ENCODE measurements at places on chromosomes 6 and 20.
A peak's percentile ranks its signal among the peaks of the same experiment; 100 is the strongest.

DNA sequence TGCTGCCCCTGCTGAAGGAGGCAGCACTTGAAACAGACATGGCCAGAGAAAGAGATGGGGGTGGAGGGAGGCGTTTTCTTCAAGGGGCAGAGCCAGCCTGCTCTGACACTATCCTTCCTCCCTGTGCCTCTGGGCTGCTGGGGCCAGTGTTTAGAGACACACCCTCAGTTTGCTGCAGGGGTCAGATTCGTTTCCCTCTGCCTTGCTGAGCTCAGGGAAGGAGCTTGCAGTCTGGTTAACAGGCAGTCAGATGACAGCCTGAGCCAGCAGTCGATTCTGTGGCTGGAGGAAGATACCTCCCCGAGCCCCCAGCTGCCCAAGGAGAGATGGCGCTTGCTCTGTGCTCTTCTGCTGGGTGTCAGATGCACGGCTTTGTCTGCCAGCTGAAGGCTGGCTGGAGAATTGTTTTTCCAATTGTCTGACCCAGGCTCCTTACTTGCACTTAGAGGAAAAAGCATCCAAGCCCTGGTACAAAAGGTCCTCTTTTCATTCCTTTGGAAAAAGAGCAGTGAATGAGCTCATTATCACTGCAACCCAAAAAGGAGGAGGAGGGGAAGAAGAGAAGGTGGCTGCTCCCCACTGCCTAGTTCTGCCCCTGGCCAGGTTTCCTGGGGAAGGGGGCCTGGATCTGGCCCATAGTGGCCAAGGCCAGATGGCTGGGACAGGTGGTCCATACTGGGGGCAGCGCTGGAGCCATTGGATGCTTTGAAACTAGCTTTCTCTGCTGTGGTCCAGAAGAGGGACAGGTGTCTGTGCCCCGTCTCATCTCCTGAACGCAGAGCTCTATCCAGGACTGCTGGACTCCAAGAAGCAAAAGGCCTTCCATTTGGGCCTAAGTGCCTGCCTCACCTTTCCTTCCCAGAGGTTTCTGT lies 88.2 kb downstream of the TCP11 start:
- DNase-seq, result no peak

GRCh38 chr6:2547355-2547754 lies 203.4 kb downstream of the MYLK4 start:
- DNase-seq, result no peak

- DNase-seq, result no peak
These were observed 5.4 kb upstream of the MICA start for GRCh38 chr6:31397901-31398525.

DNA sequence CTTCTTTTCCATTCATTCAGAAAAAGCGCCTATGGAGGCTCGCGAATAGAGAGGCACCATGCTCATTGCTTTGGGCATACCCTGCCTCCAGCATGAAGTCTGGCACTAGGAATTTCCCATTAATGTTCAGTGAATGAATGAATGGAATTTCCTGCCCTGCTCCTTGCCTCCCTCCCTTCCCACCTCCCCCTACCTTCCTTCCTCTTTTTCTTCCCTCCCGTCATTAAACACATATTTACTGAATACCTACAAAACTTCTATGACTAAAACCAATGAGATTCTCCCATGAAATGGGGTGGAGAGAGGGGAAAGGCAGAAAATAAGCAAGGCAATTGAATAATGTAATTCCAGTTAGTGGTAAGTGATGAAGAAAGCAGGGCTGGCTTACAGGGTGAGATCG lies 213.8 kb upstream of the AGPAT4 start:
- DNase-seq, result no peak

DNA sequence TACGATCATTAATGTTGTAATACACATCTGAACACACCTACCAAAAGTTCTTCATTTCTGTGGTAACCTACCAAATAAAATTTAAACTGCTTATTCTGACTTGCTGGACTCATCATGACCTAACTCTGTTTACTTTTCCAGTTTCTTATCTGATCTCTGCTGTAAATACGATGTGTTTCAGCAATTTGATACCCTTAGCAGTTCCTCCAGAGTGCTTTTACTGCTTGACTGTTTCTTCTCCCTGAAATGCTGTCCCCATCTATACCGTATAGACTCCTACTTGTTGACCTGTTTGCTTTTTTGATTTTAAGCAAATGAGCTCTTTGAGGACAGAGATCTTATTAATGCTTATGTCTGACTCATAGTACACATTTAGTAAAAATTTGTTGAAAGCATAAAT lies 119.5 kb downstream of the SCAF8 start:
- DNase-seq, result no peak

DNA sequence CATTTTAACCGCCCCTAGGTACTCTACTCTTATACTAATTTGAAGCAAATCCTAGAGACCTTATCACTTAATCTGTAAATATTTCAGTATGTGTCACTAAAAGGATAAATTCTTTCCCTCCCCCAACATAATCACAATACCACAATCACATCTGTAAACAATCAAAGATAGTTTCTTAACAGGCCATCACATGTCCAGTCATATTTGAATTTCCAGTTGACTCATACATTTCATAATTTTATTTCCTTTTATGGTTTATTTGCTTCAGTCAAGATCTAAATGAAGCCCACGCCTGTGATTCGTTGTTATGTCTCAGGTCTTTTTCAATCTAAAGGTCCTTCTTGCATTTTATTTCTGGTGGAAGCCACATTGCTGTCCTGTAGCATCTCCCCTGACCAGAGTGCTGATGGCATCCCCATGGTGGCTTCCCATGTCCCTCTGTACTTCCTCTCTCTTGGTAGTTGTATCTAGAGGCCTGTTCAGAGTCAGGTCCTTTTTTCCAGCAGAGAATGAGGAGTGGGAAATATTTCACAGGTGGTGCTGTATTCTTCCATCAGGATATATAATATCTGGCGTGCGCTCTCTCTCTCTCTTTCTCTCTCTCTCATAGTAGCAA lies 128.6 kb upstream of the SLC22A23 start:
- DNase-seq, result no peak

GRCh38 chr6:26372308-26373144 lies 7.5 kb downstream of the BTN3A2 start:
- no peak for DNase-seq

DNA sequence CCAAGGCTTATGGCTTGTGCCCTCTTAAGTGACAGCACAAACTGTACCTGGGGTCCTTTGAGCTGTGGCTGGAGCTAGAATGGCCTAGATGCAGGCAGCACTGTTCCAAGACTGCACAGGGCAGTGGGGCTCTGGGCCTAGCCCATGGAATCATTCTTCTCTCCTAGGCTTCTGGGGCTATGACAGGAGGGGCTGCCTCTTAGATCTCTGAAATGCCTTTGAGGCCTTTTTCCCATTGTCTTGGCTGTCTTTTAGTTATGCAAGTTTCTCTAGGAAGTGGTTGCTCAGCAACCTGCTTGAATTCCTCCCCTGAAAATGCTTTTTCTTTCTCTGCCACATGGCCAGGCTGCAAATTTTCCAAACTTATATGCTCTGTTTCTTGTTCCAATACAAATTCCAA lies 183.4 kb downstream of the WDR27 start:
- DNase-seq, result no peak

GRCh38 chr6:9517806-9518205 lies 897.1 kb downstream of the TFAP2A start:
- no peak for DNase-seq

DNA sequence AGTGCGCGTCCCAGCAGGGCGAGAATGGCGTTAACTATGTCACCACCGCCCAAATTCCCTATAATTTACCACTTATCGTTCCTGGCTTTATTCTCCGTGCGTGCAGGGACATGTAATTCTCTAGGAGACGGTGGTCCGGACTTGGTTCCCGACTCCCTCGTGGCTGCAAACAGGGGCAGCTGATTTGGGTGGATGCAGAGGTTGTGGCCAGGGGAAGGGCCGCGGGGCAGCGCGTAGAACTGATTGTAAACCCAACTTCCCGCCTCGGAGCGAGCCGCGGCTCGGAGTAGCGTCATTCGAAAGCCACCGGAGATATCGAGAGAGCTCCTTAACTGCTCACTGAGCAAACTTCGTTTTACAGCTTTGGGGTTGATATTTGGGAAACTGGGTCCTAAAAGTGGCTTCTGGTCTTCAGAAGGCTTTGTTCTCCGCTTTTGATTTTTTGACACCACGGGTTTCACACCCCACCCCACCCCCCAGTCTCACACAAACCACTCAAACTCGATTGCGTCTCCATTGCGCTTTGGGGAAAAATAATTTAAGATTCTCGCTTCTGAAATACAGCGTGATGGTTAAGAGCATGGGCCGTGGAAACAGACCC lies 17.5 kb upstream of the ZSCAN9 start:
- DNase-seq, result no peak

GRCh38 chr6:108914235-108915022 lies 66.2 kb downstream of the ARMC2 start:
- DNase-seq, result peak; percentile 50

- no peak for DNase-seq
These were observed 4.9 kb upstream of the TOX2 start for GRCh38 chr20:43909720-43910119.

DNA sequence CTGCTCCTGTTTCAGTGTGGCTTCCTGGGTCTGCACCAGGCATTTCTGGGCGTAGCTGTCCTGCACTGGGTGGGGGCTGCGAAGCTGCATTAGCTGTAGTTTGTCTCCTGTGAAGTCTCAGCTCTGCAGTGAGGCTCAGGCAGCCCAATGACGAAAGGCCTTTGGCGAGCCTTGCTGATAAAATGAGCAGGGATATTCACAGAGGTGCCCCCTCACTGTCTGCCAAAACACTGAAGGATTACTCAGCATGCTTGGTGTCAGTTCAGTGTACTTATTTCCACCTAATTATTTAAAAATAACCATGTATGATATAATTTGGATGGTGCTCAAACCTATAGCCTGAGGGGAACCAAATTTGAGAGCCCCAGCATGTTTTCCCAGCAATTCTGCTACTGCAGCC lies 73.5 kb downstream of the ECT2L start:
- DNase-seq, result no peak

DNA sequence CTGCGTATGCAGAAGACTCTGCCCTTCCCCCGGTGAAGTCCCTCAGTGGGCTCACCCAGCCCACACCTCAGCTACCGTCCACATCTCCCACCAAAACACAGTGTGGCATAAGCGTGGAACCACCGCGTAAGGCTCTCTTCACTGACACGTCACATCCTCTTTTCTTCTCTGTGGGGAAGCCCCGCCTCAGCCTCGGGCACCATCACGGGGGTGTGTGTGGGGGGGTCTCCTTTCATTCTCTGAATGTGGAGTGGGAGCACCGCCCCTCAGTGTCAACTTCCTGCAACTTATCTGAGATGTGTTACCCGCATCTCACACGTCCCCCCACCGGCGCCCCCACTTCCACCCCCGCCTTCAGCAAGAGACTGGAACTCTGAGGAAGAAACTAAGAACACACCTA lies 388.4 kb upstream of the JARID2 start:
- no peak for DNase-seq

DNA sequence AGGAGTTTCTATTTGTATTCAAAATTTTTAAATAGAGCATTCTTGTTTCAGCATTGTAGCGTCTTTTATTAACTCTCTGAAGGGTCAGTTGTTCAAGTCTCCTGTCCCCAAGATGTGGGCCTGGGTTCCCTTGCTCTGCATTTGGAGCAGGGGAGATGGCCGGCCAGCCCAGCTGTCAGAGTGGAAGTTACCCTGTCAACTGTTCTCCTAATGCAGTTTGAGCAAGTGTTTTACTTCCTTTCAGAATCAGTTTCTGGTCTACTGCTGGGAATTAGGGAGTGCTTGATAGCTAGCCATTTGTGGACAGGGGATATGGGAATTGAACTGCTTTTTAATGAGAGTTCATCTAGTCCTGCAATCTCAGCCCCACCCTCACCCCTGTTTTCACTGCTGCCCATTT lies 116.6 kb downstream of the QKI start:
- no peak for DNase-seq

DNA sequence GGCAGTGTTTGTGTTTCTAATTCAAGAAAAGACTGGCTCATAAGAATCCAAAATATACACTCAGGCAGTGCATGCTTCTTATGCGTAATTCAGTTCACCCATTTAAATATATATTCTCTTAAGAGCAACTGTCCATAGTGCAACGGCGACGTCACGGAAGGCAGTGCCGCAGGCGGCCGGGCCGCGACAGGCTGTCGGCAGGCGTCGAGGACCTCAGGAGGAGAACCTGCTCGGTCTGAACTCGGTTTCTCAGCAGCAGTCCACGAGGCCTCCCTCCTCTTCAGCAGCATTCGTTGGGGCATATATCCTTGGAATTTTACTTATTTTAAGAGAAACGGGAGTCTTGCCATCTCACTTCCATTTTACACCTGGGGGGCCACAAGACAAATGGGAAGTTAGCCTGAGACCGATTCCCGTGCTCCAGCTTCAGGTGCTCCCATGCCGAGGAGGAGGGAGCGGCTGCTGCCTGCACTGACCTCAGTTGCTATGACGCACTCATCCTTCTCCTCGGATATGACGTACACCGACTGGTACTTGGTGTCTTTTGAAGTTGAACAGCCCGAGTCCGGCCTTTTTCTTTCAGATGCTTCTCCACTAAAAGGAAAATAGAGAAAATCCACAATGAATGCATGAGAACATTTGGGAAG lies 8.2 kb downstream of the DLL1 start:
- no peak for DNase-seq

GRCh38 chr6:98880486-98880885 lies 46.1 kb downstream of the POU3F2 start:
- DNase-seq, result peak; percentile 17

DNA sequence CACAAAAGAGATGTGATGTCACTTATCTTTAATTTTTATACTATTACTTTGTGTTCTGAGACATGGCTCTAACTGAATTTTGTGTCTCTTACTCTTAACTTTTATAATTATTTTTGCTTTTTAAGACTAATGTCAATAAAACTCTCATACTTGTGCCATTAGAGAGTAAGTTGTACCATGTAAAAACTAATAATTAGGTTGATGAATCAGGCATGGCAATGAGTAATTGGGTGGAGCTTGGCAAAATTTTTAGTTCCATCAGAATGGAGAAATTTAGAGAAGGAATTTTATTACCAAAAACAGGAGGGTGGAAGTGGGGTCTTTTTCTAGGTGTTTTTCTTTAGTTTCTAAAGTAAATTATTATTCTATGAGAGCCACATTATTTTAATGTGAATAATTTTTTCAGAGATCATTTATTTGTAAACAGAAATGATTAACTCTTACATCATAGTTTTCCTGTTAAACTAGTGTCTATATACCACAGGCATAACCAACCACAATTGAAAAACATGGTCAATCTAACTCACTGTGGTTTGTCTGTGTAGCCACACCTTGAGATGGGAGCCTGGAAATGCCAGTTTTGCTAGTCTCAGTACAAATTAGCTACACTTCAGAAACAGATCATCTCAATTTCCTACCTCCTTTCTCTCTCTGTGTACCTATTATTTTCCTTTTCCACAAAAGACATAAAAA lies 51.8 kb downstream of the ELOVL4 start:
- no peak for DNase-seq

DNA sequence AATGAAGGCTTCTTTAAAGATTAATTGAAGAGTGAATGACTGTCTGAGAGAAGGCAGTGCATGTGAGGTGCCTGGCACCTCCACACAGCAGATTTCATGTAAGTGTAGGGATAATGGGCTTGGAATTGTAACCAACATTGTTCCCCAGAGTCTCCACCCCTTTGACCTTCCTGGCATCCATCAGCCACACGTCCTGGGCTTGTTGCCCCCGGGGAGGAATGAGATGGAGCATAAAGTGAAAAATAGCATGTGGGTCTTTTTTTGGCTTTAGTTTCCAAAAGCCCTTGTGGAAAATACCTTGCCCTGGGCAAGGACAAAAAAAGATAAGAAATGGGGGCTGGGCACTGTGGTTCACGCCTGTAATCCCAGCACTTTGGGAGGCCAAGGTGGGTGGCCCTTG lies 242.2 kb upstream of the ECI2 start:
- no peak for DNase-seq

- DNase-seq, result no peak
These were observed 157.0 kb downstream of the MTHFD1L start for GRCh38 chr6:151022492-151022891.

- DNase-seq, result no peak
These were observed 120.1 kb downstream of the CLIC5 start for GRCh38 chr6:45895569-45895968.
